Glutamatergic neuron (in vitro differentiated cells): ENCODE measurements at places on chromosomes 12 and 14.

- no peak for DNase-seq
Observed at GRCh38 chr12:113416091-113416754, 6.0 kb upstream of the SDSL start.

DNA sequence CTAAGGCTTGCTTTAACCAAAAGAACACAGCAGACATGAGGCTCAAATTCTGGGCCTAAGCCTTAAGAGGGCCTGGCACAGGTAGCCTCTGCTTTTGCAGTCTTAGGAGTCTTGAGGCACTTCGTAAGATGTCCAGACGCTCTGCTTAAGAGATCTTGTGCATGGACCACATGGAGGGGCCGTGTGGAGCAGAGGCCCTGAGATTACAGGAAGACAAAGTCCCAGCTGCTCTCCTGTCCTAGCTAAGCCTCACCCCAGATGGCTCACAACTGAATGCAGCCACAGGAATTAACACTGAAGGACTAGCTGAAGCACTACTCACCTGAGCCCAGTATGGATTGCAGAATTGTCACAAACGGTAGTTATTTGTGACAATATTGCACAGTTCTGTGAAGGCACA is 446.0 kb downstream of the PDZRN4 start:
- no peak for DNase-seq

- peak; percentile 76 for DNase-seq
Observed at GRCh38 chr12:1662761-1663439, 28.0 kb upstream of the ADIPOR2 start.

DNA sequence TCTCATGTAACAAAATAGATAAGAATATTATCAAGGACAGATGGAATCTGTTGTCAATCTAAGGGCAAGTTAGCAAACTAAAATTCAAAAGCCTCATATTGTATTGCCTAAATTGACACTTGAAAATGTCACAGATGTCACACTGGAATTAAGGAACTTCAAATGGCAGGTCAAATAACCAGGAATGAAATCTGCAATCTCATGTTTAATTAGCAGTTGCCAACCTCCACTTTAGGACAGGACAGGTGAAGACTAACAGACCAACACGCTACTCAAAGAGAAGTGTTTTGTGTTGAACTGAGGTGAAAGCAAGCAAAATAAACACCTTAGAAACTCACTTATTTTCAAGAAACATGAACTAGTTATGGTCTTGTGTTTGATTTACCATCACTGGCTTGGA is 11.1 kb downstream of the KIF21A start:
- no peak for DNase-seq

- DNase-seq = no peak
Observed at GRCh38 chr12:76876696-76877229, 2.1 kb downstream of the CSRP2 start.

DNA sequence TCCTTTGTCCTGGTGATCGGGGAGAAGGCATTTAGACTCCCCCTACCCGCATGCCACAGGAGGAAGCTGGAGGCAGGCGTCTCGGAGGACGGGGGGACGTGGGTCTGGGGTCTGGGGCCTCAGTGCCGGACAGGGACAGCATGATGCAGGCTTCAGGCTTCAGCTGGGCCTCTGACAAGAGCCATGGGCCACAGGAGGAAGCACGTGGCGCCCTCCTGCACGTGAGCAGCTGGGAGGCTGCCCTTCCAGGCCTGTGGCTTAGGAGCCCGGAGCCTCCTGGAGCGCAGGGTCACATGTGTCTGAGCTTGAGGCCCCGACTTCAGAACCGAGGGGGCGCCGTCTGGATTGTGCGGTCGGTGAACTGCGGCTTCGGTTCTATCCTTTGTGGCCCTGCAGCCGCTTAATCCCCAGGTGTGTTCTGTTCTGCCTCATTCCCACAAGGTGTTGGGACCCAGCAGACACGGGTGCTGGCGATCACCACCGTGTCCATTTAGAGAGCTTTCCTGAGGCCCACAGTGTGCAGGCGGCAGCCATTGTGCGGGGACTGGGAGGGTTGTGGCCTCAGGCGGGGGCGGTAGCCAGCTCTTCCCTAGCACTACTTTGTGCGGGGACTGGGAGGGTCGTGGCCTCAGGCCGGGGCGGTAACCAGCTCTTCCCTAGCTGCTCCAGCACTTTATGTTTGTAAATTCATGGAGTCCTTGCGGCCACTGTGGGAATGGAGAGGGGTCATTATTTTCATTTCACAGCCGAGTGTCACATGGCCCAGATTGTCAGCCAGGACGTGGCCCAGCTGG is 150.2 kb downstream of the ADGRD1 start:
- DNase-seq = peak; percentile 38

GRCh38 chr14:96502621-96503305 is 581 bp downstream of the PAPOLA start:
- DNase-seq = peak; percentile 73
